CMK (cell line): ENCODE measurements at places on chromosomes 1 and 21.

- no peak for DNase-seq
Observed at GRCh38 chr1:247961791-247962190, 3.2 kb upstream of the OR2AK2 start.

GRCh38 chr1:3107201-3107600, 38.2 kb downstream of the PRDM16 start:
- no peak for DNase-seq

DNA sequence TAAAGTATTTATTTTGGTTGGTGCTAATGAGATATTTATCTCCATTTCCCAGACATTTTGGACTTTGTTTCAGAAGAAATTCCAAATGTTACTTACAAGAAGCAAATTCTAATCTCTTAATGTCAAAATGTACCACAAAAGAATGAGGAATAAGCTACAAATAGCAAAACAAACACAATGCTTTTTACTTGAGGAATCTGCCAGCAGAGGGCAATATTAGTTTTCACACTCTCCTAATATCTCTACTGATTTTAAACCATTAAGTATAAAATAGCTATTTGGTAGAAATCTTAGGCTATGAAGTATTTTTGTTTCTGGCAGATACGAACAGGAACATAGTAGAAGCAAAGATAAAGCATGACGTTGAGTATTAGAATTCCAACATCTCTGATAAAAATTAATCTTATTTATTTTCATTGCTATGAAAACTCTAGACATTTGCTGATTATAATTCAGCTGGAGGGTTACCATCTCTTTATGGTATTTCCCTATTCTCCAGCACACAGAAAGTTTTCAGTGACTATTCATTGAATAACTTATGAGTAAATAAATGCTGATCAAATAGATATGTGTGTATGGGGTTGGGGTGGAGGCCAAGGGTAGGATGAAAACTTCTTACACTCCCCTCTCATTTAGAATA, 13.4 kb upstream of the HMCN1 start:
- DNase-seq = peak; percentile 12

GRCh38 chr1:213135572-213135971, 84.5 kb downstream of the RPS6KC1 start:
- no peak for DNase-seq

DNA sequence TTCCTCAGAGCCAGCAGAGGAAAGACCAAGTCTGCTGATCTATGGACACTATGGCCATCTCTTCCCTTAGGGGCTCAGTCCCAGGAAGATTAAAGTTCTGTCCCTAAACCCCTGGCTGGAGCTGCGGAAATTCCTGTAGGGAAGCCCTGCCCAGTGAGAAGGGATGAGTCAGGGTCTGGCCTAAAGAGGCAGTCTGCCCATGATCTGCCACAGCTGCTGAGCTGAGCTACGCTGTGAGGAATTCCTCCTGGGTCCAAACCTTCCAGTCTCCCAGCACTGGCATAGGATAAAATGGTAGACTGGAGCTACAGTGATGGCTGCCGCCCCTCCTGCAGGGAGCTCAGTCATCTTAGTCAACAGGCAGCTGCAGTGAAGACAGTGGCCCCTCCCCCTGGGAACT, 213.7 kb downstream of the BRINP2 start:
- no peak for DNase-seq

DNA sequence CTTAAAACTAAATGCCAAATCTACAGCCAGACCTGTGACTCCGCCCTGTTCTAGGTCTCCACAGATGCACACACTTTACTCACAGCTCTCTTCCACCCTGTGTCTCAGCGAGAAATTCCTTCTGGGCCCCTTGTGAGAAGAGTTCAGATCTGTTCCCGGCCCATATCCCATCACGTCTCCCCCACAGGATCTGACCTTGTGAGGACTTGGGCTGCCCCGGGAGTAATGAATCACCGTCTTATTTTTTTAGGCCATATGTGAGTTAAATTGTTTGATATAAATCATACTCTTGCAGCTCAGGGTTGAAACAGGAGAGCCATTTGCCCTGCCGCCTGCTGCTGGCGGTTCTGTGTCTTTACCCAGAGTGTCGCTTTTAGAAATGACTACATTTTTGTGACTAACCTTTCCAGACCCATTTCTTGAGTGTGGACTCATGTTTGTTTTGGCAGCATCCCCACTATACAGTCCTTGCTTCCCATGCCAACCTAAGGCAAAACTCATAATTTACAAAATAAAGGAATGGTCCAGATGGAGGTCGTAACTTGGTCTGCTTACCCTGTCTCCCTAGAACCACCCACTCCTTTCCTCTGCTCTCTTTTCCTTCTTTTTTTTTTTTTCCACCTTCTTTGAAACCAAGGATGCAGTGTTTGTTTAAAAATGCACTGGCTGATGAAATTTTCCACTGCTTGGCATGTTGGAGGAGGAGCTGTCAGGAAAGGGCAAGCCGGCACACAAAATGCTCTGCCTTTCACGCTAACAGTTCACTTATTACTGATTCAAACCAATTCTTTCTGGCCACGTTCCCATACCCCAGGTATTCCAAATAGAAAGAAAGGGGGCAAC, 98.0 kb upstream of the C1orf105 start:
- DNase-seq = no peak

DNA sequence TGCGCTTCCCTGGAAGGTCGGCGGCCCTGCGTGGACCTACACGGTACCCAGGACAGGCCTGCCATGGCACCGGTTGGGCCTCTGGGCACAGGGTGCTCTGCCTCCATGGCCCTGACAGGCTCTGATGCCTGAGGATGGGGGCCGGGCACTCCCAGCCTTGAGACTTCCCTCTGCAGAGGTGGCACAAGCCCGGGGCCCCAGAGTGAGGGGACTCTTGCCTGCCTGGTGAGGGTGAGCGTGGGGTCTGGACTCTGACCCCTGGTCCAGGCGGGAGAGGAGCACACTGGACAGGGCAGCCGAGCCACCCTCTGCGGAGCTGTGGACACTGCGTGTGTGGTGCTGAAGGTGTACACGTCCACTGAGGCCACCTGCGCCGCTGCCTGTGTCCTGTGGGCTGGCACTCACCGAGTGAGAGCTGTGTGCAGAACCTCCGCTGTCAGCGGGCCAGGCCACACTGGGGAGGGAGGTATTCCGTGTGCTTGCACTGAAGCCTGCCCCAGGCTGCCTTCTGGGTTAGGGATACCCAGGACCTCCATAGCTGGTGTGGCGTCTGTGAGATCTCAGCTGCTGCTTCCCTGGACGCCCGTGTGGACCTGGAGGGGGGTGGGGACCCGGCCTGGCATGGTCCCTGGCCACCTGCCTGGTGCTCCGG, 10.4 kb downstream of the SKI start:
- no peak for DNase-seq

GRCh38 chr1:50742523-50742922, 217.5 kb downstream of the FAF1 start:
- DNase-seq = no peak

DNA sequence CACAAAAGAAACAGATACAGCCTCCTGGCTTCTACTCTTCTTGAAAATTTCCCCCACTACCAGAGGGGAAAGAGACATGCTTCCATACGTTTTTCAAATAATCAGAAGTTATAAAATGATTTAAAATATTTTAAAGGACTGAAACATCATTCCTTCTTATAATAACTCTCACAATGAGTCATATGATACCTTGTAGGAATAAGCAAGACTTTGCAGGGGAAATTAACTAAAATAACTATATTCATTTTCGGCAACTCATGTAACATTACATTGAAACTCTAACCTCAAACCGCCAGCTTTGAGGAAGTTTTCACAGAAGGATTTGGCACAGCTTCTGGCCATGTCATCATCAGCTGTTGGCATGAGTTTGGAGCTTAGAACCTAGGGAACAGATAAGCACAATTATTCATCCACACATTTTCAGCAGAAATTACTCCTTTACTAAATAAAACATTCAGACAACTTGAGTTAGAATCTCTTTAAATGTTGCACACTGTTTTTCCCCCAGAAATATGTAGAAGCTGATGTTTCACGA, 85.9 kb downstream of the USP24 start:
- no peak for DNase-seq

GRCh38 chr1:113048064-113048463, 24.9 kb upstream of the LRIG2 start:
- DNase-seq = no peak
